ENCODE measurements at places on chromosomes 4 and X.

DNA sequence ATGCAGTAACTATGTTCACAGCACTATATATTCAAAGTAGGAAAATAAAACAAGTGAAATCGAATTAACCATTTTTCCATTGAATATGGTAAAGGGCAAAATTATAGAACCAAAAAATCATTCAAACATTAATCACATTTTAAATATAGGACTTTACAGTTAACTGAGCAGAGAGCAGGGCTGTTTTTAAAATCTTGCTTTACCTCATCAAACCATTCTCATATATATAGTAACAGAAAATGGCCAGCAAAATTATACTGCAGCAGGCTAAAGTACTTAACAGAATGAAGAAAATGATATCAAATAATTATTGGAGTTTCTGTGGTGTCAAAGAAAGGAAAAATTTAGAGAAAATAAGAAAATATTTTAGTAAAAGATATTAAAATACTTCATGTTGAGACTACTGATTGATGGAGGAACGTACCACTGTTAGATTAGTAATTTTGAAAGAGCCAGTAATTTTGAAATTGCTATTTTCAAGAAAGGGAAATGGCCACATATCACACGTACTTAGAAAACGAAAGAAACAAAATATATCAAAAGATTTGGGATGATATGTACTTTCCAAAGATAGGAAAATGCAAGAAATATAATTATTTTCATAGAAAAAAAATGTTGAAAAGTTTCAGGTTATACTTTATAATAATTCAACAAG, 813.7 kb downstream of the DMD start:
- DNase-seq, result no peak

DNA sequence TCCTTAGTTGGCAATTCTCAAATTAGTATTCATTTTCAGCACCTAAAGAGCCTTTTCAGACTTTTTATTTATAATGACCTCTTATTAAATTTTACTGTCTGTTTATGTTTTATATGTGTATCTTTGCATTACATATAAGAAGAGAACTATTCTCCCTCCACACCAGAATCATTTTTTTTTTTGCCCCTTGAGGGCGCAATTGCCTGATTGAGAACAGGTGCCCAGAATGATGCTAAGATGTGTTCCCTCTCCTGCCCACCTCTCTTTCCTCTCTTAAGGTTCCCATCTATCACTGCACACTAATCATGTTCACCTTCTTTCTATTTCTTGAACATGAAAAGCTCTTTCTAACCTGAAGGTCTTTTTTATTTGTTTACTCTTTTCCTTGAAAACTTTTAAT, 44.2 kb upstream of the ADAM29 start:
- DNase-seq, result no peak

GRCh38 chrX:17635231-17635630, 102.1 kb upstream of the SCML1 start:
- DNase-seq, result no peak

- DNase-seq, result no peak
Observed at GRCh38 chr4:147325571-147325981, 155.3 kb upstream of the EDNRA start.

DNA sequence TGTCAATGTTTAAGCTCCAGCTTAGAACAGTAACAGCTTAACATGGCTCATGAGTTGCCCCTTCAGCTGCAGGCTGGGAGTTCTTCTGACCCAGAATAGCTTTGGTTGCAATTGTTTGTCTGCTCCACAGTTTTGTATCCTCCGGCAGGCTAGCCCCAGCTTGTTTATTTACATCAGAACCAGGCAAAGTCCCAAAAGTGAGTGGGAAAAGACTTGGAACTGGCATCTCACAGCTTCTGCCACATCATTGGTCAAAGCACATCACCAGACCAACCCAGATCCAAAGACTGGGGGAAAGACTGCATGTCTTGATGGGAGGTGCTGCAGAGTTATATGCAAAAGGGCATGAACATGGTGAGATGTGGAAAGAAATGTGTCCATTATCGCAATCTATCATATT, 231.2 kb upstream of the CPEB2 start:
- no peak for DNase-seq

DNA sequence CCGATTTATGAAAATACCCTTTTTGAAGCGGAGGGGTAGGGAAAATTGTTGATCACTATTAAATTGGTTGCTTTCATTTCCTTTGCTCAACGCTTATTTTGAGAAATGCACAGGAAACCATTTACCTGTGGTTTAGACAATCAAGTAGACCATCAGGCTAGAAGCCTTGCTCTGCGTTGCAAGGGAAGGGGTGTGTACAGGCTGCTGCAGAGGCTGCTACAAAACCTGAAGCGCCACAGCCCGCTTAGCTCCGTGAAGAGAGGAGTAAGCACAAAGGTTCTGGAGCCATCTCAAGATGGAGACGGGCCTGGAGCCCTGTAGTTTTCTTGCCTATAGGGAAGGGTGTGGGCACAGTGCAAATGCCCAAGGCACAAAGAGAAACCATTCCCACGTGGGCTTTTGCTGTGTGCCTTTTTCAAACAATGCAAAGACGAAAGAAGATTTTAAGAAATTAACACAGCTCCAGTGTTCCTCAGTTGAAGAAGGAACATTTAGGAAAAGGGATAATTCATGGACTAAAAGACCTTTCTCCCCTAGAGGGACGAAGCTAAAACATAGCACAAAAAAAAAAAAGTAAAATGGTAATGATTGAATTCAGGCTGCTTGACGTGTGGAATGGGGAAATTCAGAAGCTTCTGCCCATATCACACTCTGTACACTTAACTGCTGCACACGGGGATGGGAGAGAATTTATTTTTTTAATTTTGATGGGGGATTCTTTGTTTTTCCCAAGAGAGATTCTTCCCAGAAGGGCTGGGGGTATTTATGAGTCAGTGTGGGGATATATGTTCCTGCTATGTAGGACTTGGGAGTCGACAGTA, 3.5 kb downstream of the TMSB4X start:
- DNase-seq, result peak; percentile 84

DNA sequence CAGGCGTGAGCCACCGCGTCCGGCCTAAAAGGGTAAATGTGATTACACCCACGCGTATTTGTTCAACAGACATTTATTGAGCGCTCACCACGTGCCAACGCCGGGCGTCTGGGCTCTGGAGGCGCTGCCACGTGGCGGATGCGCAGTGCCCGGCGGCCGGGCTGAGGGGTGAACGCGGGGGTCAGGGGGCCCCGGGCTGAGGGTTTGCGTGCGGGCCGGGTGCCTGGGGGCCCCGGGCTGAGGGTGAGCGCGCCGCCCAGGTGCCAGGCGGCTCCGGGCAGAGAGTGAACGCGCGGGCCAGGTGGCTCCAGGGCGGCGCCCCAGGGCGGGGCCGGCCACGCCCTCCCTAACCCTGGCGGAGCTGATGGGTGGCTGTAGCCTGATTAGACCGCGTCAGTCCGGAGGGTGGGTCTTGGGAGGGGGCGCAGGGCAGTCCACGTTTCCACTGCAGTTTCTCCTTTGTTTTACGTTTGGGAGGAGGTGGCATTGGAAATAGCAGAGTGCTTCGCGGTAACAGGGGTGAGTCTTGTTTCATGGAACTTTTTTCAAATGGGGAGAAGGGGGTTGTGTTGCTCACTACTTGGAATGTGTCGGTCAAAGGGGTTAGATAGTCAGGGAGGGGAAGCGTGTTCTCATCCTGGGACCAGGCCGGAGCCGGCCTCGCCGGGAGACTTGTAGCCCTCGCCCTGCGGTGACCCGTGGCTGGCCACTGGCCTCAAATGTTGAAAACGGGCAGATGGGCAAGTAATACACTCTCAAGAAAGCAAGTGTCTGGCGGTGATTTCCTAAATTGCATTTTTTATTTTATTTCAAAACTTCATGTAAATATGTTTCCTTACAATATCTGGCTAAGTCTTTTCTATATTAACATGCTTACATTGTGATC, at the start of gene ZFP42:
Gene ZFP42, plus strand, starts transcription at position 450 of the 886 bp plus-strand sequence. CDS start 7,037 bp downstream, outside the sequence.
- DNase-seq, result no peak

DNA sequence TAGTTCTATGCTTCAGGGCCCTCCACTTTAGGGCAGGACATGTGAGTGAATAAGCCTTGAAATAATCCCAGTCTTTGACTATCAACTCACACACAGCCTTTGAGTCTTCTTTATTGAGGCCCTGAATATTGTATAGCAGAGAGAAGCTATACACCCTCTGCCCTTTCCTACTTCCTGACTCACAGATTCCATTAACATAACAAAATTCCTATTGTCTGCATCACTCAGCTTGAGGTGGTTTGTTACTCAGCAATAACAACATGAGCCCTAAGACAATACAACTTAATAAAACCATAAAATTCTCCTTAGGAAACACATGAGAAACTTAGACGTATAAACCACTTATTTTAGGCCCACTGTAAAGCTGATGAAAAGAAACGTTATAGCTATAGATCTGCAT, 680.3 kb upstream of the DIAPH2 start:
- DNase-seq, result no peak

DNA sequence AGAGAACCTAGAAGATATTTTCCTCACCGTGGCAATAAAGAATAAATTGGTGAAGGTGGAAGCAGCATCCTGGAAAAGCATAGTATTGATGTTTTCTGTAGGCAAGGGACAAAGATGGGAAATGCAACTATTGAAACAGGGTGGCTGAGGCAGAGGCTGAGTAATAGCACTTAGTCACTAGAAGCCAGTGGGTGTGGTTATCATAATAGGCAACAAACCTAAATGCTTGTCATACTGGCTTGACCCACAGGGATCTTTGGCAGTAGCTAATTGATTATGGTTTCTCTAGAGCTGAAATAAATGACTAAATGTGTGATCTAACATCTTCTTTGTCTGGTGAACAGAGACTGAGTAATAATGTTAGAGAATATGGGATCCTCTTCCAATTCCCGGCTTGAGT, 353.6 kb upstream of the RPS6KA3 start:
- DNase-seq, result no peak

DNA sequence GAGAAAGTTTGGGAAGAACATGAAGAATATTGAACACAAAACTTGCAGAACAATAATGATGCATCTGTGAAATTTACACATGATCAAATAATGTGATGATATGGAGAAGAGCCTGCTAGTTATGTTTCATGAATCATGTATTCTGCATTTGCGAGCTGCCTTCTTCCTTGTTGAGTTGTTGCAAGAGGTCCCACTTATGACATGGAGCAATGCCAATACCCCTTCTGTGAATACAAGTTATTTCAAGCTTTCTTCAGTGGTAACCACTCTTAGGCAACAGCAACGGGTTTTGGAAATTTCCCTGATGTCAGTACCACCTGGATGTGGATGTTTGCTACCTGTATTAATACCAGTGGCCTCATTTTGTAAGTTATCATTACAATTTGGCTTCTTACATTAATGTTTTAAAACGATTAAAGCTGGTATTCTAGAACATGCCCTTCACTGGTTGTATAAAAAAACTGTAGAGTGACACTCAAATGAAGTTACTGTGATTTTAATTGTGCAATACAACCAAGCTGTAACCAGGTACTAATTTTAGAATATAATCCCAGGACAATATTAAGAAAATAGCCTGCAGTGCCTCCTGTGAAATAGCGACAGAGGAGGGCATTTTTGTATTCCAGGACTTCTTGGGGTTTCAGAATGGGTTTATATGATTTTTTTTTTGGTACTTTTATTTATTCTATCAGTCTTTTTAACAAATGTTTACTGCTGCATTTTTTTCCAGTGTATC, 25.3 kb downstream of the IQCM start:
- no peak for DNase-seq

DNA sequence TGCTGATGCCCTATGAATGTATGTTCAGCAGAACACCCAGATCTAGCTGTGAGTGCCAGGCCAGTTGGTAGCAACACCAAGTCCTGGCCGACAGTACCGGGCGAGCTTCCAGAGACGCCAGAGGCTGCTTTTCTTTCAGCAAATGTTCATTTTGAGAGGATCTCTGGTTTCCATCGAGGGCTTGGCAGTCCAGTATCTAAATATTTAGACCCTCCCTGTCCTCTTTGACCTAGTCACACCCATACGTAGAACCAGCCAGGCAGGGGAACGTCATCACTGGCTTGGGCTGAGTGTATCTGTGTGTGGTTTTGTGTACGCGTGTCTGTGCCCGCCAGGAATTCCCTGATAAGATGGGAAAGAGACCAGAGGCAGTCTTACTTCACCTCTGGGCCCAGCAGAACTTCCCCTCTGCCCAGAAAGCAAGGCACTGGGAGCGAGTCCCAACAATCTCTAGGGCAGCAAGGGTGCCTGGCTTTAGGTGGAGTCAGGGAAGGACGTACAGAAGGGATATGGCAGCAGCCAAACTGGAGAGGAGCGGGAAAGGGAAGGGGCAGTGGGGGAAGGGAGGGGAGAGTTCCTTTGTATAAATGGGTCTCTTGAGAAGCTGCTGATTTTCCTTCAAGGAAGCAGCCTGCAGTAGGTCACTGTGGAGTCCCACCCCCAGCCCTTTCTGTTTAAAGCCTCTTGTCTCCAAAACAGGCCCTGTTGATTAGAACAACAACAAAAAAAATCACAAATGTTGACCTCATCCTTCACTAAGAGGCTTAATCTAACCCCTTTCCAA, 15.0 kb upstream of the ELF4 start:
- no peak for DNase-seq

GRCh38 chr4:70306076-70306475, 28.7 kb upstream of the CABS1 start:
- DNase-seq, result no peak

GRCh38 chrX:104913348-104913747, 307.1 kb downstream of the TEX13A start:
- DNase-seq, result no peak

GRCh38 chr4:158671665-158671914, at the start of gene C4orf46:
C4orf46 (minus strand) TSS chr4:158671887; CDS start chr4:158671801, 86 bp downstream.
- no peak for DNase-seq

GRCh38 chr4:148831945-148832344, 389.7 kb upstream of the NR3C2 start:
- DNase-seq, result no peak

- DNase-seq, result no peak
Observed at GRCh38 chr4:108729731-108730130, 33.1 kb downstream of the ETNPPL start.

GRCh38 chrX:71178908-71179307, 34.3 kb downstream of the NLGN3 start:
- DNase-seq, result peak; percentile 57

DNA sequence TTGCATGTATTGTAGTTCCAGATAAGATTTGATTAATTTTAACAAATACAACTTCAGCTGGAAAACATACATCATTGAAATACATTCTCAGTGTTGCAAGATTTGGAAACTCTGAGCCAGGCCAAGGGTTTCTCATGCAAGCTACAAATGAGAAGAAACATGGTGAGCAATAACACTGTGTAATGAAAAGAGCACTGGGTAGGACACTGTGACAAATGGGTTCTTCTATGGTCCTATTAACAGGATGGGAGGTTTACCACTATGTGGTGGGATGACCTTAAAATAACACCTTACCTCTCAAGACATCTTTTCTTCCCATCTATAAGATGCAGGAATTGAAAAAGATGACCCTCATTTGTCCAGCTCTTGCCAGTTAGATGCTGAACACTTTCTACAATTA, 19.6 kb upstream of the NDNF start:
- DNase-seq, result no peak

DNA sequence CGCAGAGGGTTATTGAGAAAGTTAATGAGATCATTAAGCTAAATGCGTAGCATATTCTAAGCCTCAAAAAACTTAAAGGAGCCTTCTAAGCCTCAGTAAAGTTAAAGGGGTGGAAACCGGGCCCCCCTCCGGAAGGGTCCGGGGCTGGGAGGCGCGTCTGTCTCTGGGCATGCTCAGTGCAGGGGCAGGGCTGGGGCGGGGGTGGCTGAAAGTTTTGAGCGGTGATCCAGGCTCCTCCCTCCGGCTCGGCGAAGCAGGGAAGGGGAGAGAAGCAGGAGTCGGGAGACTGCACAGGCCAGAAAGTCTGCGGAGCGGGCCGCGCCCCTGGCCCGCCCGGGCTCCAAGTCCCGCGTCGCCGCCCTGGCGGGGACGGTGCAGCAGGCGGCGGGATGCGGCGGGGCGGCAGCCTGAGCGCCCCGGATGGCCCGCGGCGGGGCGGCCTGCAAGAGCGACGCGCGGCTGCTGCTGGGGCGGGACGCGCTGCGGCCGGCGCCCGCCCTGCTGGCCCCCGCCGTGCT, at the start of gene EVC:
Gene EVC, plus strand, starts transcription at position 241 of the 518 bp plus-strand sequence. Its CDS starts 180 bp downstream, at position 421.
- DNase-seq, result no peak
